Activated T-cell treated with anti-CD3 and anti-CD28 coated beads for 4 hours (primary cell): ENCODE measurements at places on chromosomes 2 and 18.

DNA sequence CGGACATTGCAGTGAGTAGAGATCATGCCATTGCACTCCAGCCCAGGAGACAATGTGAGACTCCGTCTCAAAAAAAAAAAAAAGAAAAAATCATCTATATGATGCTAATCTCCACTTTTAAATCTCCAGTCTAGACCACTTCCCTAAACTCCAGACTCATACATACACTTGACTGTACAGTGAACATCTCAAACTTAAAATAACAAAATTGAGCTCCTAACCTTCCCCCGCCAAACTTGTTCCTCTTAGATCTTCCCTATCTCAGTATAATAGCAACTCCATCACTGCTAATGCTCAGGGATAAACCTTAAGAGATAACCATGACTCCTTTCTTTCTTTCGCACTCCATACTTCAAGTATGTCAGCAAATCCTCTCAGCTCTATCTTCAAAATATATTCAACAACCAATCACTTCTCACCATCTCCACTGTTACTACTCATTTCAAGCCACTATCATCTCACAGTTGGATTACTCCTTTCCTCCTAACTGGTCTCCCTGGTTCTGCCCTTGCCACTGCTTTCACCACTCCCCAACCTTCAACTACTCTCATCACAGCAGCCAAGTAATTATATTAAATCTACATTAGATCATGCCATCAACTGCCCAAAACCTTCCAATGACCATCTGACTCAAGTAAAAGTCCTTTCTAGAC lies 12.0 kb downstream of the MEMO1 start:
- DNase-seq = no peak

DNA sequence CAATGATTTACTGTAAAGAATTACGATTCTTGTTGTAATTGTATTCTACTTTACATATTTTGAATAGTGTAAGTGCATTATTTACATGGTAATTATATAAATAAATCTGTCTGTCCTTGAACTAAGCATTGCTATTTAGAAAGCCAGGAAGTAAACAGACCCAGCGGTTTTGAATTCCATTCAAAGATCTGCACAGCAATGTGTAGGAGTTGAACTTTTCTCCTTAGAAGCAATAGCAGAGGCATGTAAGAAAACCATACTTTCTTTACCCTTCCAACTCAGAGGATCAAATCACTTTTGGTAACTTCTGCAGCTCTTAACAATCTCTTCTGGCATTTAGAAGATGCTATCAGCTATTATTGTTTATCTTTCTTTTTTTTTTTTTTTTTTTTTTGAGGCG lies 109.2 kb upstream of the VRK2 start:
- DNase-seq = no peak

DNA sequence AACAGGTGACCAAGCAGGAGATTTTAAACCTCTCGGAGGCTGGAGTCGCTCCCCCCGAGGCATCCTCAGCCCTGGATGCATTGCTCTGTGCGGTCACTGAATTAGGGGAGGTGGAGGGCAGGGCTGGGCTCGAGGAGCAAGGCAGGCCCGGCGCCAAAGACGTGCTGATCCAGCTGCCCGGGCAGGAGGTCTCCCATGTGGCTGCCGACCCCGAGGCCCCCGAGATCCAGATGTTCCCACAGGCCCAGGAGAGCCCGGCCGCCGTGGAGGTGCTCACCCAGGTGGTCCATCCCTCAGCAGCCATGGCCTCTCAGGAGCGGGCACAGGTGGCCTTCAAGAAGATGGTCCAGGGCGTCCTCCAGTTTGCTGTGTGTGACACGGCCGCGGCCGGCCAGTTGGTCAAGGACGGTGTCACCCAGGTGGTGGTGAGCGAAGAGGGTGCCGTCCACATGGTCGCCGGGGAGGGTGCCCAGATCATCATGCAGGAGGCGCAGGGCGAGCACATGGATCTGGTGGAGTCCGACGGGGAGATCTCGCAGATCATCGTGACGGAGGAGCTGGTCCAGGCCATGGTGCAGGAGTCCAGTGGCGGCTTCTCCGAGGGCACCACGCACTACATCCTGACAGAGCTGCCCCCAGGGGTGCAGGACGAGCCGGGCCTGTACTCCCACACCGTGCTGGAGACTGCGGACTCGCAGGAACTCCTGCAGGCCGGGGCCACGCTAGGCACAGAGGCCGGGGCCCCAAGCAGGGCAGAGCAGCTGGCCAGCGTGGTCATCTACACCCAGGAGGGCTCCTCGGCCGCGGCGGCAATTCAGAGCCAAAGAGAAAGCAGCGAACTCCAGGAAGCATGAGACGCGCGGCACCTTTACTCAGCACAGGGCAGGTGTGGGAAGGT lies 145.1 kb downstream of the PTGR3 start:
- DNase-seq = no peak

DNA sequence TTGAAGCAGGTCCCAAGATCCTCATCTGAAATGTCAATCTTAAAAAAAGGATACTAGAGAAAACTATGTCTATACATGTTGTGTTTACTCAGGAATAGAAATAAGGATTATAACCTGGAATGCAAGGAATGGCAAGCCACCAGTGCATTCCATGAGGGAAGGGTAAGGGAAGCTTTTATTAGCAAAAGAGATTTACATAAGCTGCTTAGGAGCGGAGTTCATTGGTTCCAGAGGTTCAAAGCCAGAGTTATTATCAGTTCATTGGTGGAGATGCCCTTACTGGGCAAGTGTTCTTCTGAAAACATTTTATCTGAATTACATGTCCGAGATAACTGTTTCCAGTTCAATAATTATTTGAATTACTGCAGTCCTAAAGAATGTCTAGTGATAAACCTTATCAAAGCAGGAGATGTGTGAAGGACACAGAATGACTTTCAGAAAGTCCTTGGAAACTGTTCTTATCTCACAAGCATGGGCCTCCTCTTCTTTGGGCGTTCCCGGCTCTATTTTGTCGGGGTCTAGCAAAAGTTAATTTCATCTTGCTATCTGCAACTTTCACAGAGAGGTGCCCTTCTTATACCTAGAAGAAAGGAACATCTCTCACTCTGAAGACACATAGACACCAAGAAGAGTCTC lies 23.5 kb downstream of the COMMD1 start:
- no peak for DNase-seq

- no peak for DNase-seq
Measured at GRCh38 chr18:74870950-74871349, 273.3 kb downstream of the ZNF407 start.

GRCh38 chr2:211434773-211435172 lies 878.4 kb downstream of the CPS1 start:
- DNase-seq = no peak

DNA sequence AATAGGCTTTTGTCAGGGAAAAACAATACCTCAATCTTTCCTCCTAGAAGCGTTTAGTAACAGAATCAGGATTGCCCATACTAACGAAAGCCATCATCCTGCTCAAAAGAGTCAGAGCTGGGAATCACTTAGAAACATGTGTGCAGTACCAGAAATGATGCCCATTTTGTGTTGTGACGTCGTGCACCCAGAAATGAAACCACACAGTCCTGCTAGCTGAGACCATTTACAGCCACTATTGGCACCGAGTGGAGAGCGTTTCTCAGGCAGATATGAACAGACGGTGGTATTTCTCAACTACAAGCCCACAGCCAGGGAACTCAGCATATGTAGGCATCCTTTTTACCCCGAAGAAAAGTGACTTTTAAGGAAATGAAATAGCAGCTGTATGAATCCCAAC lies 284.3 kb upstream of the LRATD1 start:
- no peak for DNase-seq

- no peak for DNase-seq
Measured at GRCh38 chr2:59322005-59322404, 1080.9 kb upstream of the FANCL start.

DNA sequence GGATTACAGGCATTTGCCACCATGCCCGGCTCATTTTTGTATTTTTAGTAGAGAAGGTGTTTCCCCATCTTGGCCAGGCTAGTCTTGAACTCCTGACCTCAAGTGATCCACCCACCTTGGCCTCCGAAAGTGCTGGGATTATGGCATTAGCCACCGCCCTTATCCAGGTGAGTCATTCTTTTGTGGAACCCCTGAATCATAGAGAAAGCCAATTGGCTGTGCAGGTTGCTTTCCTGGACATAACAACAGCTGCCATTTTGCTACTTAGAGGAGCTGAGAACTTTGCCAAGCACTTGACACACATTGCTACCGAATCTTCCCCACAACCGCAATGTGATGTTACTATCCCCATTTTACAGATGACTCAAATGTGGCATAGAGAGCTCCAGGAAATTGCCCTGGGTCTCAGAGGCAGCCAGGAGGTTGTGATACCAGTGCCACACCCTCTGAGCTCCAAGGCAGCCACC lies 36.0 kb downstream of the SETBP1 start:
- no peak for DNase-seq

DNA sequence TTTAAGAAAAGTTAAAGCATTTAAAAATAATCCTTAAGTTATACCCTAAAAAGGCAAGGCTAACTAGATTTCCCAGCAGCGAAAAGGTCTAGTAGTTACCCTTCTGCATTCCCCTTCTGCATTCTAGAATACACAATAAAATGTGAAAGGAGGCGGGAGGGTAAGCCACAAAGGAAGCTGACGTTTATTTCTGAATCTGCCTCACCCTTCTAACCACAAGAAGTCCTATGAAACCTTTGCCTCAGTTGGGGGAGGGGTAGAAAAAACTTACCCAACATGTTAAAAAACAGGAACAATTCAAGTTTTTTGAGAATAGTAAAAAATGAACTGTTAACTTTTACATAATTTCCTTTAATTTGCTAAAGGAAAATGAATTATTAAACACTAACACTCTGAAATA lies 11.3 kb downstream of the STK17B start:
- DNase-seq = no peak

- no peak for DNase-seq
Measured at GRCh38 chr2:62320657-62321357, 124.9 kb downstream of the B3GNT2 start.

DNA sequence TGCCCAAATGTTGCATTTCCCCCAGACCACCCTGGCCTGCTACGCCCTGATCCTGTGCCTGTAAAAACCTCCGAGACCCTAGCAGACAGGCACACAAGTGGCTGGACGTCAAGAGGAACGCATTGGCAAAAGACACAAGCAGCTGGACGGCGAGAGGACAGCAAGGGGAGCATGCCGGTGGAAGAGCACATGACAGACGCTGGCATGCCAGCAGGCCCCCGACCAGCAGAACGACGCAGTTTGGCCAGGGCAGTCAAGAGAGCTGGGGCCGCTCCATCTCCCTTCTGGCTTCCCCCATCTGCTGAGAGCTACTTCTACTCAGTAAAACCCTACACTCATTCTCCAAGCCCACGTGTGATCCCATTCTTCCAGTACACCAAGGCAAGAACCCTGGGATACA lies 42.1 kb downstream of the SAP130 start:
- DNase-seq = no peak

GRCh38 chr2:193695367-193695766 lies 1500.6 kb upstream of the TMEFF2 start:
- no peak for DNase-seq

DNA sequence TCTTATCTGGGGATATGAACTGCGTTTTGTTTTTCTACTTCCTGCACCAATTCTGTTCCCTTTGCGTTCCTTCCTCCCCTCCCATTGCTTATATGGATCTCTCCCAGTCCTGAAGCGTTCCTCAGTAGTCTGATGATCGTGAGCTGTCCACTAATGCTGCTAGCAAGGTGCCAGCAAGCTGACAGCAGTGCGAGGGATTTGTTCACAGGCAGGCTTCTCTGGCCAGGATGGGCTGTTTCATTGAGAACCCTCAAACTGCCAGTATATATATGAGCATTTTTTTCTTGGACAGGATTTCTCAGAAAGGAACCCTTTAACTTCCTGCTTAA lies 40.1 kb downstream of the GTF3C3 start:
- no peak for DNase-seq

- no peak for DNase-seq
Measured at GRCh38 chr2:64754570-64754969, 100.9 kb upstream of the SERTAD2 start.

DNA sequence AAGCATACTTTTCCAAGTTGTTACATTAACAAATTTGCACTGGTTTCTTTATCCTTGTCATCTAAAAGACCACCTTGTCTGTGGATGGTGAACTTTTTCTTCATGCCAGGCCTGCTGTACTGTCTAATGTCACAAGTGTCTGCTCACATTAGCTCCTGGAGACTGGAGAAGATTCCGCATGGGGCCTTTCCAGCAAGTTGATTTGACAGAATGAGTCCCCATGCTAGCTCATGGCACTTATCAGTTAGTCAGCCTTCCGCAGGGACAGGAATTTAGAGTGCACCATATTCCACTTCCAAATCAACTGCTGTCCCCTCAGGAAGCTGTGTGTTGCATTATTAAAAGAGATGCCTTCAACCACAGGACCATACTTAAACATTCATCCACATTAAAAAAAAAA lies 41.4 kb upstream of the LRPPRC start:
- no peak for DNase-seq

- no peak for DNase-seq
Measured at GRCh38 chr2:217897816-217898806, 104.7 kb downstream of the TNS1 start.

- no peak for DNase-seq
Measured at GRCh38 chr2:50345701-50346591, 686.0 kb downstream of the NRXN1 start.

DNA sequence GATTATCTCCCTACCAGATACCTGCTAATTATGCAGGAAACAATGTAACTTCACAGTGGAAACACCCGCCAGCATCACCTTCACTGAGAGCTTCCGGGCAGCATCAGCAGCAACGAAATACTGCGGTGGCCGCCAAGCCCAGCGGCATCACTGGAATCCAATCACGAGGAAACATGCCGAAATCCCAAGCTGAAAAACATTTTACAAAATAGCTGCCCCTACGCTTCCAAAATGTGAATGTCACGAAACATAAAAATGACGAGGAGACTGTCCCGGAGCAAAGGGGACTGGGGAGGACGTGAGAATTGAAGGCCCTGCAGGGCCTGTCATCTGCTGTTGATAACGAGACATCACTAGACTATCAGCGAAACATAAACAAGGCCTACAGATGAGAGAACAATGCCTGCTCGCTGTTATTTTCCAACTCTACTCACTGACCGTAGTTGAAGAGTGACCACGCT lies 82.6 kb downstream of the HDAC4 start:
- no peak for DNase-seq

DNA sequence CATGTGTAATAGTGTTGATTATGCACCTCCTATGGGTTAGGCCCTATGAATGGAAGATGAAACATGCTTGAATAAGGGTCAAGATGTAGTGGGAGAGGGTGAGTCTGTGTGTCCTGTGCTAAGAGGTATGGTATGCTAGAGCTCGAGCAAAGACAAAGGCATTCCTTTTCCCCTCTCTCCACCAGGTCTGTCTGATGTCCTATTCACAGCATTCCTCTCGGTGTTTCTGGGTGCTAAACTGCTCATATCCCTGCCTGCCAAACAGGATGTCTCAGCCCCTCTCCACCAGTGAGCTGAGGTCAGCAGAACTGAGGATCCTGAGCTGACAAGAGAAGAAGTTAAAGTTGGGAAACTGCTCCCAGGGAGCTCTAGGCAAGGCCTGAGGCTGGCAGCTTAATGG lies 344.9 kb downstream of the TSN start:
- DNase-seq = no peak

GRCh38 chr2:40197121-40197520 lies 254.8 kb downstream of the SLC8A1 start:
- no peak for DNase-seq
